Fibroblast of skin of left quadriceps (primary cell): ENCODE measurements at places on chromosomes 3 and 15.

DNA sequence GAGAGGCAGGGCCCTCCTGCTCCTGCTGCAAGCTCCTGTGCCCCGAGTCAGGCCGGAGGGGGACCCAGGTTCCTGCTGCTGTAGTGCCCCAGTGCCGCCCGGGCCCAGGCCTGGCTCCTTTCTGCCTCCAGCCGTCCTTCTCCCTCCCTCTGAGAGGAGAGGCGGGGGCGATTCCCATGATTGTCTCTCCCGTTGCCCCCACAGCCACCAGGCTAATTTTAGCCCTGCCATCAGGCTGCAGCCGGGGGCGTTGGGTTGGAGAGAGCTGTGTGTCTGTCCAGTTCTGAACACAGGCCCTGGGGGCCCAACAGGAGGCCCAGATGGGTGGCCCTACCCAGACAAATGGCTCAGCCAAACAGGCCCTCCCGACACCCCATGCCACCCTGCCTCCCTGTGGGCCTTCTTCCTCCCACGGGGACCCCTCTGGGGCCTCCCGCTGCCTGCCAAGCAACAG, 214.8 kb downstream of the TBC1D2B start:
- no peak for DNase-seq

DNA sequence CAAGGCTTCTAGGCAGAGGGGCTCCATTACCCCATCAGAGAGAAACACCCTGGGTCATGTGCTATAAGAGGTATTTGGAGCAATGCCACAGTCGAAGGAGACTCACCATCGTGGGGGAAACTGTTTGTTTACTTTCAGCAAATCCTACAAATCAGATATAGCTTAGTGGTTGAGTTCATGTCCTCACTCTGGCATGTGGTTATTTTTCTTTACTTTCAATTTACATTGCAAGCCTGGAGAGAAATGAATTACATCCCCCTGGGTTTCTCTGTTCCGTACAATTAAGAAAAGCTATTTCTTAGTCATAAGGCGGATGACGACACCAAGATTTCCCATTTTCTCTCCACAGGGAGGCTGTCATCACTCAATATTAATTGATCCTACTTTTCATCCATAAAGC, 36.9 kb downstream of the RFTN1 start:
- DNase-seq, result peak; percentile 96

- DNase-seq, result no peak
Measured at GRCh38 chr3:4995500-4996053, 16.3 kb downstream of the BHLHE40 start.

GRCh38 chr15:65981837-65982626, 112.7 kb downstream of the RAB11A start:
- DNase-seq, result no peak

GRCh38 chr3:141661229-141662196, 76.6 kb upstream of the RNF7 start:
- DNase-seq, result no peak

GRCh38 chr15:98525661-98526001, 122.7 kb upstream of the IGF1R start:
- peak; percentile 40 for DNase-seq

- peak; percentile 68 for DNase-seq
Measured at GRCh38 chr15:71752604-71753289, 57.6 kb upstream of the NR2E3 start.

- DNase-seq, result no peak
Measured at GRCh38 chr15:25659251-25659650, 203.9 kb downstream of the ATP10A start.

GRCh38 chr3:46097691-46098241, 70.5 kb upstream of the XCR1 start:
- no peak for DNase-seq

DNA sequence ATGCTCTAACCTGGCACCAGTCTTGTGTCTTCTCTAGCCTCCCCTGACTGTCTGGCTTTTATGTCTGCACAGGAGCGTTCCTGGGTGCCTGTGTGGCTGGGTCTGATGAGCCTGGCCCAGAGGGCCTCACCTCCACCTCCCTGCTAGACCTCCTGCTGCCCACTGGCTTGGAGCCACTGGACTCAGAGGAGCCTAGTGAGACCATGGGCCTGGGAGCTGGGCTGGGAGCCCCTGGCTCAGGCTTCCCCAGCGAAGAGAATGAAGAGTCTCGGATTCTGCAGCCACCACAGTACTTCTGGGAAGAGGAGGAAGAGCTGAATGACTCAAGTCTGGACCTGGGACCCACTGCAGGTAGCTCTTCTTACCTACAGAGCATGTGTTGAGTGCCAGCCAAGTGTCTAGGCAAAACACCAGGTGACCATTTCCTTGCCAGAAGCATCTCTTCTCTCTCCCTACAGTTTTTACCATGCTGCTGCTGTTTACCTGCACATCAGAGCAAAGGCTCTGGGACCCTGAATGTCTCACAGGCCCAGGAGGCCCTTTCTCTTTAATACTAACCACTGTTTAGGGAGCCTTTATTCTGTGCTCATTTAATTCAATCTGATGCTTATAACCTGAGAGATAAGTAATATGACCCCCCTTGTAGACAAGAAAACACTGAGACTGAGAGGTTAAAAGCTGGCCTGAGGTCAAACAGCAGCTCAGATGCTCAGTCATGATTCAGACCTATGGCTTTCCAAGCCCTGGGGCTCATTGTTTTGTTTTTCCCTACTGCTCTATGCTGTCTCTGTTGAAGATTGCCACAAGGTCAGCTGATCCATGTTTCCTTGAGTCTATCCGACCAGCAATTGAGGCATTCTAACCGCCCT, 10.4 kb downstream of the PODXL2 start:
- no peak for DNase-seq

- DNase-seq, result no peak
Measured at GRCh38 chr15:49718234-49718633, 97.4 kb downstream of the DTWD1 start.

GRCh38 chr15:31083370-31083780, 18.1 kb downstream of the TRPM1 start:
- DNase-seq, result no peak

- no peak for DNase-seq
Measured at GRCh38 chr3:56787784-56788256, 13.9 kb downstream of the ARHGEF3 start.

DNA sequence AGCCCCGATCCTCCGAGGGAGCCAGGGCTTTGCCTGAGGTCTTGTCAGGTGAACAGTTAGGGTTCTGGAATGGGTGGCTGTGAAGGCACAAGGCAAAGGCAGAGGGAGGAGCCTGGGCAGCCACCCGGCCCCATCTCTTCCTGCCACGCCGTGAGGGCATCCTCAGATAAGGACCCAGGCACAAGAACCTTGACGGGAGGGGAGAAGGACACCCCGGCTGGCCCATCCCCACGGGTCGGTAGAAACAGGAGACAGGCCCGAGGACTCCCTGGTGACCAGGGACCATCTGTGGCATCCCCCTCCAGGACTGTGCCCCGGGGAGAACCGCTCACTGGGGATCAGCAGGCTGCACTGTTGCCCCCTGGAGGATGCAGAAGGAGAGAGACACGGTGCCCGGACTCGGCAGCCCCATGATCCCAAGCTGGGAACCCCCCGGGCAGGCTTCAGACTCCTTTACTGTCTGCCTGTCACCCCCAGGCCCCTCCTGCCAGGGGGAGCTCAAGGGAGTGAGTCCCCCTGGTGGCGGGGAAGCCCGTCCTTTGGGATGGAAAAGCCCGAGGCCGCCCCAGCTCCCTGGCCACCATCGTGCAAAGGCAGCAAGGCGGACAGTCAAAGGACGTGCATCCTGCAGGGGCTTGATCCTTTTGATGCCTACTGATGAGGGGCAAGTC, 12.3 kb upstream of the PCSK6 start:
- DNase-seq, result no peak

- no peak for DNase-seq
Measured at GRCh38 chr3:44476963-44477311, 533 bp downstream of the ZNF445 start.

DNA sequence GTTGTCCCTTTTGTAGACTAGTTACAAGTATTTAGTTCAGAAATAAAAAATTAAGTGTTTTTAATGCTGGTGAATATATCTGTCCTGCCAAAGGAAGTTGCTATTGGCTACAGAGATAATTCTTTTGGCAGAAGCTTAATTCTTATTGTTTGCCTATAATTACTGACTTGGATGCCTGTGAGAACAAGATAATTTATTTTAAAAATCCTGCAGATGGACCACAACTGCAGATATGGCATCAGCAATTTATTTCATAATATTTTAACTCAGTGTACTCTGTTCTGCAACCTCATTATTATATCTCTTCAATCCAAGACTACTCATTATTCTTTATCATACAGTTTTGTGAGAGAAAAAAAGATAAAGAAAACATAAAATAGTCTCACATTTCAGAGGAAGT, 789.8 kb downstream of the NAALADL2 start:
- DNase-seq, result no peak

DNA sequence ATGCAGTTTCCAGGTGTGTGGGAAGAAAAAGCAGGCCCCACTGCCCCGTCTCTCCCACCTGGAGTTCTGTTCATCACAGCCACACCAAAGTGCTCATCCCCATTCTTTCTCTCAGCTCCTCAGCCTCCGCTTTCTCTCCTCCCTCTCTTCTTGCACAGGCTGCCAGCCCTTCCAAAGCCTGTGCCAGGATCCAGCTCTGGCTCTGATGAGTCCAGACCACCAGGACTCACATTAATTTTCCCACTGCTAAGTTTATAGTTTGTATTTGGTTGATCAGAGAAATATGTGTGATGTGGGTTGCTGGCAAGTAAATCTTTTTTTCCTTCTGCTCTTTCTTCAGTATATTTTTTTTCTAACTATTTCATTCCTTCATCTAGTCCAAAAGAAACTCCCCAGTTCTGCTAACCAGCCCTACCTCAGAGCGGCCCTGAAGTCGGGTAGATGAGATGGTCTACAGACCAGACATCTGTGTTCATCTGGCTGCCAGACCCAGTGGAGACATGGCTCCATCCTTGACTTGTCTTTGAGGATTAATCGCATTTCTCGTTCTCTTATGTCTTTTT, 49.8 kb downstream of the BOC start:
- no peak for DNase-seq

DNA sequence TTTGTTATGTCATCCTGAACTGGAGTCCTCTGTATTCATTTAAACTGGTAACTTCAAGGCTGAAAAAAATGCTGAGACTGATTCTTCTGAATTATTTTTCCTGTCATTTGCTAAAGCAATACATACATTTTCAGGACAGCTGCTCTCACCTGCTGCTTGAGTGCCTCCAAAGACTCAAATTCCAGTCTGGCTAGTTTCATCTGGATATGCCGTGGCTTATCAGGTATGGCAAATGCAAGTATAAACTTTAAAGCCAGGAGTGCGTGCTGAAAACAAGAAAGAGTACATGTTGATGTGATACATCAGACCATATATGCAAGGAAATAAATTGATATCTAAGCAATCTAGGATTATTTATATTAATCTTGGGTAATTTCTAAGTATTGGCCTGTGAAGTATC, 146.1 kb downstream of the SNRK start:
- DNase-seq, result no peak

GRCh38 chr15:32641517-32642059, at the start of gene SCG5:
SCG5 (plus strand) TSS chr15:32641710; CDS start chr15:32643593, 1,883 bp downstream.
- DNase-seq, result no peak

GRCh38 chr15:42355291-42355690, 4.0 kb upstream of the CAPN3 start:
- DNase-seq, result no peak

GRCh38 chr3:39548282-39548681, 80.8 kb downstream of the MOBP start:
- DNase-seq, result no peak

DNA sequence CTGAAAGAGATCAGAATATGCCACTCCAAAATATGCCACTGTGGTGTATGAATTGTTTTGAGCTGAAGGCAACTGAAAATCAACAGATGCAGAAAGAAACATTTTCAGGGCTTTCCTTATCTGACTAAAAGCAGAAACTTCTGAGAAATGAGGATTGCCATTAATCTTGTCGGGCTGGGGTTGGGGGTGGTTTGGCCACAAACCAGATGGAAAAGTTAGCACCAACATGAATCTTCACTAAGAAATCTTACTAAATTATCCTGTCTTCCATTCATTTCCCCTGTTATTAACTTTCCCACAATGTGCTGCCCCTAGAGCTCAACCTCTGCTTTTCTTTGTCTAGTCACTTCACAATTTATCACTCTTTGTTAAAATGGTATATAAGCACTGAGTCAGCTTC, 229.9 kb upstream of the GADL1 start:
- DNase-seq, result no peak

DNA sequence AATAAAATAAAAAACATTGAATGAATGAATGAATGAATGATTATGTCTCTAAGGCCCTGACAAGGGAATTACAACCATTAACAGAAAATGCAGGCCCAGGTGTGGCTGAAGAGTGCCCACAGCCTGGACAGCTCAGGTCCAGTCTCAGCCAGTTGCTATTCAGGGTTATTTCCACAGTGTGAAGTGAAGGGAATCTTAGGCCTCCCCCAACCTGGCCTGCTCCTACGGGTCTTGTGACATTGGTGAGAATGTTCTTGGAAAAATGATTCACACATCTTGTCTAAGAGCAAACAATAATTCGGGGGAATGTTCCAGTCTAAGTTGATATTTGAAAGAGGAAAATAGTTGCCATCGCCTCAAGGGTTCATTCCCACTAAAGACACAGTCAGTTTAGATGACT, 37.0 kb downstream of the MINDY4B start:
- DNase-seq, result no peak

DNA sequence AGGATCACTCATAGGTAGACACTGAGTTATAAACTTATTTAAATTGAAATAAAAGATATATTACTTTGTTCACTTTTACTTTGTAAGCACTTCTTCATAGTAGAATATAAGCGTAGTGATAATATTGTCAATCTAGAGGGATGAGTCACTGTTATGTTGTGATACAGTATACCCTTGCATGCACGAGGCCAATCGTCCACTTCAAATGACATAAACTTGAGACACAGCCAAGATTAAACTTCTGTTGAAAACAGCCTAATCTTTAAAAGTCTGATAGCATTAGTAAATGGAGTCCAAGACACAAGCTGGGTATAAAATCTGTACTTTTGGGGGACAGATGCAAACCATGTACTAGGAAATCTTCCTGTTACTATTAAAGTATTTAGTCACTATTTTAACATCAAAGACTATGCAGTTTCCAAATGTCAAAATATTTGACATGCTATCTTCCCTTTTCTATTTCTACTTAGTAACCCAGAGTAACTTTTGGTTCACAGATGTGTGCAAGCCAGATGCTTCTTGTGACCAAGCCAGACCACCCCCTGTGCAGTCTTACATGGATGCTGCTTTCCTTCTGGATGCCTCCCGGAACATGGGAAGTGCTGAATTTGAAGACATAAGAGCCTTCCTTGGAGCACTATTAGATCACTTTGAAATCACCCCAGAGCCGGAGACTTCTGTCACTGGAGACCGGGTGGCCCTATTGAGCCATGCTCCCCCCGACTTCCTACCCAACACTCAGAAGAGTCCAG, 85.3 kb downstream of the PIK3R4 start:
- no peak for DNase-seq

- DNase-seq, result no peak
Measured at GRCh38 chr3:134685929-134686802, 35.3 kb upstream of the KY start.

GRCh38 chr3:8182904-8183303, 318.7 kb upstream of the LMCD1 start:
- no peak for DNase-seq

DNA sequence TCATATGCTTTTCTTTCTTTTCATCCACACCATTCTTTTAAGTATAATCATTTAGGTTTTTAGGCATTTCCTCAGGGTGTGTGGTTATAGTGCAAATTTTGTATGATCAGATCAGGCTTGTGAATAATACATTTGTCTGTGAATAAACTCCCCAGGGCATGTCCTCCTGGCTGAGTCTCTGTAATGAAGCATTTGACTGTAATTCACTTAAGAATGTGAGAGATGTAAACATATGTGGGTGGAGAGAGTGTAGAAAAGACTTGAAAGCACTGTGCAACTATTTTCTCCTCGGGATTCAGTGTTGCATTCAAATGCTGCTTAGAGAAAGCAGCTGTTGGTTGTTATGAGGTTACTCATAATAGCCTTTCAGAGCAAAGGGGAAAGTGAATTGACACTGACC, 996.5 kb downstream of the TUSC7 start:
- DNase-seq, result peak; percentile 91
